ENCODE measurements at places on chromosomes 6 and 20. TPM values are rescaled to one million over a fixed set of nuclear protein-coding genes. Genes with fewer than 3 reads are reported as not detected.

The VSX1 gene
- total RNA-seq = not detected

The MLN gene
- total RNA-seq = not detected

The C6orf132 gene
- 0.10 TPM for total RNA-seq

The RGS19 gene
- total RNA-seq = 29.3 TPM

The ZFP64 gene
- 22.7 TPM for total RNA-seq

The AGER gene
- total RNA-seq = 0.59 TPM

The VGLL2 gene
- not detected for total RNA-seq

Data from mammary microvascular endothelial cell (primary cell).